ENCODE measurements at places on chromosomes 3 and 15.
A peak's percentile ranks its signal among the peaks of the same experiment; 100 is the strongest.

- no peak for DNase-seq
These were observed 84.3 kb upstream of the ABI3BP start for GRCh38 chr3:101077361-101078011.

DNA sequence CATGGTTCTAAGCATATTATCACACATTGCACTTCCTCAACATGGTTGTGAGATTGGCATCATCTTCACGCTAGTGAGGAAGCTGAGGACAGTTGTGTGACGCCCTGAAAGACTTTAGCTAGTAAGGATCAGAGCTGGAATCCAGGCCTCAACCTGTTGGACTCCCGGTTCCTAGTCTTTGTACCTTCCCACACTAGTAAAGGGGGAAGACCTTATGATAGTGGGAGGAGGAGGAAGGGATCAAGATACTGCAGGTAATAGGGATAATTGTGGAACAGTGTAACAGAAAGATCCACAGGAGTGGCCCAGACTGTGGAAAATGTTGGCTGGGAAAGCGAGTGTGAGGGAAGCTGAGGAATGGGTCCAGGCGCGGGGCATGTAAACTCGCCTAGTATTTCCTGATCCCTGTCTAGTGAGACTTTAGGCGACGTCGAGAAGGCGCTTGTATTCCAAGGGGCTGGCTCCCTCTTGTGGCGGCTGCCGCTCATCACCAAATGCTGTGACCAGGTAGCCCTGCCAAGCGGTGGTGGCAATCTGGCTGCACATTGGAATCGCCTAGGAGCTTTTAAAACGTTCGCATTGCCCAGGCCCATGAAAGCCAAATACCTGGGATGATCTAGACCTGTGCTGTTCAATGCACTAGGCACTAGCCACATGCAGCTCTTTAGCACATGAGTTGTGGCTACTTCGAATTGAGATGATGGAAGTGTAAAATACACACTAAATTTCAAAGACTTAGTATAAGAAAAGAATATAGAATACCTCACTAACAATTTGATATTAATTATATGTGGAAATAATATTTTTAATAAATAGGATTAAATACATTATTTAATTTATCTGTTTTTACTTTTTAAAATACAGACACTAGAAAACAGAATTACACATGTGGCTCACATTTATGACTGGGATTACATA, 38.8 kb upstream of the CLDN18 start:
- DNase-seq: peak; percentile 85

- DNase-seq: no peak
These were observed 19.6 kb downstream of the CD86 start for GRCh38 chr3:122074621-122075265.

GRCh38 chr3:170476291-170476690, 57.6 kb downstream of the CLDN11 start:
- no peak for DNase-seq

DNA sequence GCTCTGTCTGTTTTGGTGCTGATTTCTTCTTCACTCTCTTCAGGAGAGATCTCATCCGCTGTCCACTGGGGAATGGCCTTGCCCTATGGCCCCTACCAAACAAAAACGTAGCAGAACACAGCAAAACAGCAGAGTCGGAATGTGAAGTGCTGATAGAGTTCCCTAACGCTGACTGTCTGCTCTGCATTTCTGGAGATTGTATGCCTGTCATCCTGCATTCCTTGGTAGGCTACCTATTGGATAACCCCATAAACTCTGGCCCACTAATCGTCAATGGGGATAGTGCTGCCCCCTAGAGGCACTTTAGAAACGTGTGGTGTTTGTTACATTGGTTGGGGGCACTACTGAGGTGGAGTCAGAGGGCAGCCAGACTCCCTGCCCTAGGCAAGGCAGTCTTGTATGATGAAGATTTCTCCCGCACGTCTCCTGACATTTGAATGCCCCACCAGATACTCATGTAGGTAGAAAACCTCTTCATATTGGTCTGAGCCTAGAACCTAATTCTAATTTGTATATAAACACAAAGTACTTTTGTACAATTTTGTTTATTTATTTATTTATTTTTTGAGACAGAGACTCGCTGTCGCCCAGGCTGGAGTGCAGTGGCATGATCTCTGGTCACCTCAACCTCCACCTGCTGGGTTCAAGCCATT, 15.6 kb upstream of the MAGEF1 start:
- peak; percentile 81 for DNase-seq

GRCh38 chr15:57158589-57158988, 217.7 kb upstream of the CGNL1 start:
- DNase-seq: peak; percentile 48

- no peak for DNase-seq
These were observed 2.0 kb upstream of the TM2D3 start for GRCh38 chr15:101654171-101654570.

- DNase-seq: no peak
These were observed 116.6 kb upstream of the TLE3 start for GRCh38 chr15:70214276-70214675.

GRCh38 chr15:58549785-58550074, 117.9 kb downstream of the LIPC start:
- DNase-seq: no peak

DNA sequence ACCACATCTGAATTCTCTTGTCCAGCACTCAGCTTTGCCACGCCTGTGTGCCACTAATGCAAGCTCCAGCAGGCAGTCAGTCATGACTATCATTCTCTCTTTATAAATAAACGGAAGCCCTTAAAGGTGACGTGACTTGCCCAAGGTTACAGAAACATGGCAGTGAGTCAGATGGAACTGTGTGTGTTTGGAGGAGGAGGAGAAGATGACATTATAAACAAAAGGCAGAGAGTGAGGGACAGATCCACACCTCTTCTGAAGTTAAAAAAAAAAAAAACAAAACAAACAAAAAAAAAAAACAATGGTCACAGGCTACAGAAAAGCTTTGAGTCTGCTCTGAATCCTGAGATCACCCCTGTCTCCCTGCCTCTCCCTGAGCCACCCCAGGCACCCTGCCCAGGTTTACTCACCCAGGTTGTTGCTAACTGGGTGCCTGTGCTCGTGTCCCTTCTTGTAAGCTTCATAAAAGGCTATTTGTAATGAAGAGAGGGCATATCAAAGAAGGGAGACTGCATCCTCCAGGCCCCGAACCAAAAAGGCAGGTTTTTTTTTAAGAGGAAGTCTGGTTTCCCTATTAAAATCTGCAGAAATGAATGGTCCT, 119.7 kb upstream of the PHLDB2 start:
- DNase-seq: no peak

GRCh38 chr15:94670438-94671034, 439.2 kb downstream of the MCTP2 start:
- DNase-seq: peak; percentile 52

GRCh38 chr3:25218362-25218761, 209.7 kb upstream of the RARB start:
- DNase-seq: no peak

DNA sequence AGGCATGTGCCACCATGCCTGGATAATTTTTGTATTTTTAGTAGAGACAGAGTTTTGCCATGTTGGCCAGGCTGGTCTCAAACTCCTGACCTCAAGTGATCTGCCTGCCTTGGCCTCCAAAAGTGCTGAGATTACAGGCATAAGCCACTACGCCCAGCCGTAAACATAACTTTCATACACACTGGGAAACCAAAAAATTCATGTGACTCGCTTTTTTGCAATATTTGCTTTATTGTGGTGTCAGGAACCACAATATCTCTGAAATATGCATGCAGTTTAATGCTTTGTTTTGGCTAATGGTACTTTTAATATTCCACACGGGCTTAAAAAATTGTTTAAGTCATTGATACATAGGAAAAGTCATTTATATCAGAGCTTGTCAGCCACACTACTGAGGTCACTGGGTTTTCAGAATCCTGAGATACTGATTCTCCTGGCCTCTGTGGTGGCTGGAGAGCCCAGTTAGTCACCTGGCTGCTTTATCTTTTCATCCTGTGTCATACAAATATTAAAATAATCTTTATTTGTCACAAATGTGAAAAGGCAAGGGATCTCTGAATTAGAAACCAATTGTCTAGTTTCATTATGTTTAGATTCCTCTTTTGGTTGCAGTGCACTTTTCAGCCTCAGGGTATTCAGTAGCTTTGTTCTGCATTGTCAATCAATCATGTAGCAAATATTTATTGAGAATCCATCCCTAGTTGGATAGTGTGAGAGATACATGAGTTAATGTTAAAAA, 10.0 kb downstream of the TMEM62 start:
- no peak for DNase-seq

- no peak for DNase-seq
These were observed 10.4 kb downstream of the GOLM2 start for GRCh38 chr15:44298878-44299277.

GRCh38 chr3:39086144-39086543, 21.3 kb downstream of the GORASP1 start:
- DNase-seq: no peak

DNA sequence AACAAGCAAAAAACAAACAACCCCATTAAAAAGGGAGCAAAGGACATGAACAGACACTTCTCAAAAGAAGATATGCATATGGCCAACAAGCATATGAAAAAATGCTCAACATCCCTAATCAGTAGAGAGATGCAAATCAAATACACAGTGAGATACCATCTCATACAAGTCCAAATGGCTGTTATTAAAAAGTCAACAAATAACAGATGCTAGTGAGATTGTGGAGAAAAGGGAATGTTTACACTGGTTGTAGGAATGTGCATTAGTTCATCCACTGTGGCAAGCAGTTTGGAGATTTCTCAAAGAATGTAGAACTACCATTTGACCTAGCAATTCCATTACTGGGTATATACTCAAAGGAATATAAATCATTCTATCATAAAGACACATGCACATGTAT, 44.5 kb downstream of the RIOX2 start:
- no peak for DNase-seq

- peak; percentile 92 for DNase-seq
These were observed 194.7 kb downstream of the LPP start for GRCh38 chr3:188348435-188349244.

DNA sequence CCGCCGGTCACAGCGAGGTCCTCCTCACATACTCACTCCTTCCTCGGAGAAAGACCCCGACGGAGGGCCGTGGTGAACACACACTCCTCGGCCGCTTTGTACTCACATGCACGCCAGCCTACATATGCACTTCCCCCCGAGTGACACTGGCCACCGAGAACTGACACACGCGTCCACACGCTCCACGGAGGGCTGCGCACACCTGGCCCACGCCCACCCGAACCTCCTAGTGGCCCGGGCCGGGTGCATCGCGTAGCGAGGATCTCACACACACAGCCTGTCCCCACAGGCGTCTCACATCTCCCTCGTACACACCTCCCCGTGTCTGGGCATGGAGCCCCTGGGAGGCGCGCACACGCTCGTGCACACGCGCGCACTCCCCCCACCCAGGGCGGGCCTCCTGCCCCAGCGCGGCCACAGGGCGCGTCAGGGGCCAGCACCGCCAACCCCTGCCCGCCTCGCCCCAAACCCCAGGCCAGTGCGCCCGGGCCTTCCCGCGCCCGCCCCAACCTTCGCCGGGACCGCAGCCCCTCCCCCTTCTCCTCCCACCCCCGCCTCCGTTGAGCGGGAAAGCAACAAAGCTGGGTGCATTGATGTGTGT, 411 bp upstream of the C3orf70 start:
- DNase-seq: peak; percentile 22

- DNase-seq: no peak
These were observed 173.6 kb downstream of the PTPRG start for GRCh38 chr3:61734749-61735686.

- no peak for DNase-seq
These were observed 14.6 kb downstream of the GABPB1 start for GRCh38 chr15:50340416-50340815.

DNA sequence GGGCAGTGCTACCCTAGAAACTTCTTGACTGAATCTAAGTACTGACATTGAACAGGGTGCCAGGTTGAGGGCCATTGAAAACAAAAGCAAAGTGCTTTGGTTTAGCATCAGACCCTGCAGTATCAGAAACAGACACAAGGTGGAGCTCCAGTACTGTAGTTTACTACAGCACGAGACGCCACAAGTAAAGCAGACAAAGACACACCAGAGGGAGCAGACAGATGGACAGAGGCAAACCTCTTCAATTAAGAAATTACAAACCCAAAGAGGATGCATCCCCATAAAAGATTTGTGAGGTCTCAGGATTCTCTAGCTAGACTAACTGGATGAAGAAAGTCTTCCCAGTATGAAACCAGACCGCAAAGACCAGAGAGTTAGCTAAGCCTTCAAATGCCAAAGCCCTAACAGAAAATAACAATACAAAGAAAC, 16.6 kb downstream of the TOP2B start:
- peak; percentile 76 for DNase-seq

GRCh38 chr3:127598841-127599570, 795 bp downstream of the MCM2 start:
- no peak for DNase-seq

DNA sequence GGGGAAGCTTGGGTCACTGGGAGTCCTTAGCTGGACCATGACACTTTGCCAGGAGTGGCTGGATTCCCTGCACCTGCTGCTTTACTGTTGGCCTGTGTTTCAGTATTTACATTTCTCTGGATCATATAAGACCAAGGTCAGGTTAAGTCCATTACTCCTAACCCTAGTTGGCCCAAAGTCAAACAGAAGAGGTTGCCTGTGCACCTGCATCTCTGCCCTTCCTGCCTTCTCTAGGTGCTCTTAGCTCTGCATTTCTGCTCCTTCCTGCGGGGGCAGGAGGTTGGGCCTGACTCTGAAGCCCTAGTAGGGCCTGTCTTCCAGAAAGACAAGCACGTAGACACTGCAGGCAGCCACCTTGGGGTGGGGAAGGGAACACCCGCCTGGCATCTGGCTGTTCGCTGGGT, 124.3 kb downstream of the RPLP1 start:
- no peak for DNase-seq

DNA sequence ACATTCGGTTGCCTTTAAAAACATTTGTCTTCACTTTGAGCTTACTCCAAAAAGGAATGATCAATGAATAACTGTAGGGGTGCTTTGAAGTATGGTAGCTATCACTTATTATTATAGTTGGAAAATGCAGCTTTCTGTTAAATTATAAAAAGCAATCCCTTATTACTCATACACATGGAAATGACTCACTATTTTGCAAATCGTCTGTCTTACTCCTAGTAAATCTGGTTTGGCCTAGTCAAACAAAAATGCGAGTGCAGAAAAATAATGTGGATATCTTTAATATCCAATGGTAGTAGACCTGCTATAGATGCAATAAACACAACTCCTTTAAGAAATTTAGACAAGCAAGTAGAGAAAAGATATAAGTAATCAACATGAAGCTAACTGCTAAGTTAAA, 112.5 kb downstream of the ZIC1 start:
- DNase-seq: peak; percentile 22

- DNase-seq: no peak
These were observed 93.8 kb upstream of the RASGRP1 start for GRCh38 chr15:38658431-38658830.

- DNase-seq: no peak
These were observed 62.7 kb downstream of the MEF2A start for GRCh38 chr15:99628374-99629001.

GRCh38 chr3:40299721-40300335, 9.7 kb upstream of the EIF1B start:
- DNase-seq: peak; percentile 22

All from AG08395 (cell line).